ENCODE measurements at places on chromosomes 13 and 19. TPM values are rescaled to one million over a fixed set of nuclear protein-coding genes. Genes with fewer than 3 reads are reported as not detected.

The PRTN3 gene
- total RNA-seq = not detected

- H3K27me3 ChIP-seq = no peaks in the 10 kb centered on the region
- no peak overlapping the region for H3K4me3 ChIP-seq
- no peak overlapping the region for H3K27ac ChIP-seq
- no peaks in the 10 kb centered on the region for H3K4me1 ChIP-seq
- DNase-seq = no peak
- H3K36me3 ChIP-seq = no peaks in the 10 kb centered on the region
These were observed 202.0 kb downstream of the ENOX1 start for GRCh38 chr13:43584751-43585150.

The ADAT3 gene
- total RNA-seq = 14.2 TPM

DNA sequence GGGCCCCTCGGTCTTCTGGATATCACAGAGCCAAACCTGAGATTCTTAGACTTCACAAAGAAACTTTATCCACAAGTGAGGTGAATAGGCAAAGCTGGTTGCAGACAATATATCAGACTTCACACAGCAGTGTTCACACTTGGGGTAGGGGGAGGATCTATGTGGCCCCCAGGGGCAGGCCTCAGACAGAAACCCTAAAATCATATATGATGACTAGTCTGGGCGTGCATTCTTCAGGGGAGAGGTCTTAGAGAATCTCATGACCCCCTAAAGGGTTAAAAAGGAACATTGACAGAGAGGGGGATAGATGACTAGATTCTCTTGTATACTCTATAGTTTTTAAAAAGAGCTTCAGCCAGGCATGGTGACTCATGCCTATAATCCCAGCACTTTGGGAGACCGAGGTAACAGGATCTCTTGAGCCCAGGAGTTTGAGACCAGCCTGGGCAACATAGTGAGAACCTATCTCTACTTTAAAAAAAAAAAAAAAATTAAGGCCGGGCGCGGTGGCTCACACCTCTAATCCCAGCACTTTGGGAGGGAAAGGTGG lies 2.8 kb downstream of the TYROBP start:
- H3K36me3 ChIP-seq = no peaks in the 10 kb centered on the region
- H3K4me3 ChIP-seq = no peak overlapping the region
- H3K27me3 ChIP-seq = no peaks in the 10 kb centered on the region

DNA sequence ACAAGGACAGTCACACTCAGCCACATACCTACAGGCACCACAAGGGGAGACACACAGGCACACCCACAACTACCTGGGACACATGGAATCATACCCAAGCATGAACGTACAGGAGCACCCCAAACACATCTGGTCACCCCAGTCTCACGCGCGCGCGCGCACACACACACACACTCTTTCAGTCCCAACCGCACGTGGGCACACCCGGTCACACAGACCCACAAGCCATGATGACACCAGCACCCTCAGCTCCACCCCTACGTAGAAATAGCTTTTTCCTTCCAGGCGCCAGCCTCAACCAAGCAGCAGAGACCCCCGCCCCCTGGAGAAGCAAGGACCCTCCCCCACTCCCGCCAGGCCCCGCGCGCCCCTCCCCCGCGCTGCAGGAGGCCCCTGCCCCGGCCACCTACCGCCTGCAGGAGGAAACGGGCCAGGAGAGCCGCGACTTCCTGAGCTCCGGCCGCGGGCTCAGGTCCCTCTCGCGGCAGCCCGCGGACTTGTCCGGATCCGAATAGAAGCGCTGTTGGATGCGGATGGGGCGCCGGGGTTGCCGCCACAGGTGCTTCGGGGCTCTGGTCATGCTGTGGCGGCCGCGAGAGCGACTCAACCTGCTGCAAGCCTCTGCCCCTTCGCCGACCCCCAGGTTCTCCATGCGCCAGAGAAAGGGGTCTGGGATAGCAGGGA lies 6.4 kb upstream of the PDE4C start:
- no peak for DNase-seq
- H3K4me1 ChIP-seq = no peaks in the 10 kb centered on the region
- no peak overlapping the region for H3K4me3 ChIP-seq
- no peaks in the 10 kb centered on the region for H3K36me3 ChIP-seq

The CLEC17A gene
- total RNA-seq = 0.12 TPM

The ZNF320 gene
- 21.3 TPM for total RNA-seq

The ARL11 gene
- total RNA-seq = 0.84 TPM

The DNAAF3 gene
- 1.6 TPM for total RNA-seq

GRCh38 chr19:48480183-48480557 lies 11.0 kb downstream of the CYTH2 start:
- H3K27ac ChIP-seq = peak overlapping the region; percentile 49
- no peaks in the 10 kb centered on the region for H3K27me3 ChIP-seq
- peaks cover 1% of the 10 kb centered on the region for H3K36me3 ChIP-seq
- H3K4me3 ChIP-seq = peak overlapping the region; percentile 38
- peak; percentile 45 for DNase-seq

The ZSCAN22 gene
- 3.7 TPM for total RNA-seq

The CABP5 gene
- not detected for total RNA-seq

The MYO1F gene
- total RNA-seq = 4.7 TPM

The C19orf73 gene
- 3.5 TPM for total RNA-seq

The RNF225 gene
- total RNA-seq = not detected

The OVOL3 gene
- not detected for total RNA-seq

The NLRP5 gene
- total RNA-seq = not detected

DNA sequence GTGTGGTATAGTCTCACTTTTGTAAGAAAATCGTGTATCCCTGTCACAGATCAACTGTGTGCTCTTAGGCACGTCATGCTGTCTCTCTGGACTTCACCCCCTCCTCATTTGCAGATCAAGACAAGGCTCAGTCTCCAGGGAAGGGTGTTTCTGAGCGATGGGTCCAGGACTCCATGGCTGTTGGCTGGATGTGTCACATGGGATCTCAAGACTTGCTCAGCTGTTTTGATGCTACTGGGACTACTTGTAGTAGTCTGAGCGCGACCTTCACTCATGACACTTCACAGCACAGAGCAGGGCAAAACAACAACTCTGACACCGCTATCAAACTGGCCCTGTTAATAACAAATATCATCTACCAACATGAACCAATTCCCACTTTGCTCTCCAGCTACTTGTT lies 36.2 kb downstream of the SMAD9 start:
- no peak overlapping the region for H3K27ac ChIP-seq
- no peaks in the 10 kb centered on the region for H3K4me1 ChIP-seq
- DNase-seq = no peak

DNA sequence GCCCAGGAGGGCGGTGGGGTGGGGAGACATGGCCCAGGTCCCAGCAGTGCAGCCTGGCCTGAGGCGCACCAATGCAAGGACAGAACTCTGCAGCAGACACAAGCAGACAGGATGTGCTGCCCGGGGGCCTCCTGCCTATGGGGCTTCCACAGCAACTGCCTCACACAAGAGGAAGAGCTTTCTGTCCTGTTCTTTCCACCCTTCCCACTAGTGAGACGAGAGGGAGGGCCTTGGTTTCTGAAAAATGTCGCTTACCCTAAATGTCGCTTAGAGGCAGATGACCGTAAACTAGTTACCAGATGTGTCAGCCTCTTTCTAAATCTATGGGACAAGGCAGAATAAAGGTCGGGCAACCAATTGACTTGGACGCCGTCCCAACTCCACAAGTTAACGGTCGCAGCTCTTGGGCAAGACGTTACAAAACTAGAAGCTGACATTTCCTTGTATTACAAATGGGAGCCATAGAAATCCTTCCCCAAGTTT lies at the start of gene LAIR1:
TSS of gene LAIR1 (minus strand) at position 157 of the 483 bp plus-strand sequence. CDS start at position 30, 127 bp downstream.
- no peaks in the 10 kb centered on the region for H3K4me1 ChIP-seq
- H3K27me3 ChIP-seq = no peaks in the 10 kb centered on the region
- H3K27ac ChIP-seq = peak within 1 kb of the TSS; percentile 41

- no peak for DNase-seq
- no peaks in the 10 kb centered on the region for H3K36me3 ChIP-seq
- no peak overlapping the region for H3K4me3 ChIP-seq
These were observed 66.6 kb downstream of the GADD45B start for GRCh38 chr19:2542341-2543069.

- H3K4me1 ChIP-seq = no peaks in the 10 kb centered on the region
- H3K27me3 ChIP-seq = no peaks in the 10 kb centered on the region
- DNase-seq = no peak
- H3K36me3 ChIP-seq = no peaks in the 10 kb centered on the region
- no peak overlapping the region for H3K27ac ChIP-seq
These were observed 3.8 kb upstream of the IL17D start for GRCh38 chr13:20699715-20700114.

The RAB8A gene
- 145 TPM for total RNA-seq

The ATP4A gene
- not detected for total RNA-seq

GRCh38 chr19:42057846-42058245 lies 12.2 kb downstream of the GRIK5 start:
- DNase-seq = no peak
- no peak overlapping the region for H3K27ac ChIP-seq
- H3K36me3 ChIP-seq = no peaks in the 10 kb centered on the region
- H3K4me1 ChIP-seq = no peaks in the 10 kb centered on the region
- no peak overlapping the region for H3K4me3 ChIP-seq

DNA sequence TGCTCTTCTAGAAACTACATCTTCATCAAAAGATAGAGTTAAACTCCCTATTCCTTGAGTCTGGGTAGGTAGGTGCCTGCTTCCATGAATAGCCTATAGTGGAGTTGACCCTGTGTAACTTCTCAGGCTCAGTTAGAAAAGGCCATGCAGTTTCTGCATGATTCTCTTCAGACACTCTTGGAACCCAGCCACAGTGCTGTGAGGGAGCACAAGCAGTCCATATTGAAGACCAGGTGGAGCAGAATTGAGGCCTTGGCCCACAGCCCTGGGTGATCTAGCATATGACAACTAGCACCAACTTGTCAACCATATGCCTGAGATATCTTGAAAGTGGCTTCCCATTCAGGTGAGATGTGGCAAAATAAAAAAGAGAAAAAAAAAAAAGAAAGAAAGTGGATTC lies 10.3 kb upstream of the PAN3 start:
- no peak overlapping the region for H3K4me3 ChIP-seq
- no peaks in the 10 kb centered on the region for H3K27me3 ChIP-seq
- H3K27ac ChIP-seq = no peak overlapping the region
- no peak for DNase-seq
- H3K36me3 ChIP-seq = no peaks in the 10 kb centered on the region
- H3K4me1 ChIP-seq = no peaks in the 10 kb centered on the region

DNA sequence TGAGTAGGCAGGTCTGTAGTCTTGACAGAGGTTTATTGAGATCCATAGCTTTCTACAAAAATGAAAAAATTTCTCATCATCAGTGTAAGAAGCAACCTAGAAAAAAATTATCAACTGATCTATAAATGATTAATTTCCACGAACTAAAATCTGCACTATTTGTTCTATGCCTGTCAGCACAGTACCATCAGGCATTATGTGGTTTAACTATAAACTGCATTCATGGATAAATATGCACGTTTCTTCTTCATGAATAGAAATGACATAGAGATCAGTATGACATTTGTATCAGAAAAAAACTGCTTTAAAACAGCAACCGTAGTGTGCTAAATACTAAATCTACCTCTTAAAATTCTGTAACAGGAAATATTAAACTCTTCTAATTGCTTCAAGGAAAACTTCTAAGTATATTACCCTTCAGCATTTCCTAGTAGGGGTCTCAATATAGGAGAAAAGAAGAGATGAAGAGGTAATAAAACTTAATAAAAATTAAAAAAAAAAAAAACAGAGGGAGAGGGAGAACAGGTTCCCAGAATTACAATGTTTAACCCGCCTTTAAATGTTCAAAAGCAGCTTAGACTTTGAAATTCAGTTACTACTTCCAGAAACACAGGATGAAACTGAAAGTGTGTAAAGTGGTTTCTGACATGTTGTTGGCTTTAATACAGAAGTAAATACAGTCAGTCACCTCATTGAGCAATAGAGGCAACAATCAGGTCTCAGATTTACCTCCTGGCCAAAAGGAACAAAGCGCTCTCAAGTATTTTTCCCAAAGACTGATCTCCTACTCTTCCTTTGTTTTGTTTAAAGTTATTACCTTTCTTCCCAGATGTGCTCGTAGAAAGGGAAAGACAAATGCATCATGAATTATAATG lies 144.4 kb downstream of the DIAPH3 start:
- no peak overlapping the region for H3K27ac ChIP-seq
- H3K36me3 ChIP-seq = no peaks in the 10 kb centered on the region
- H3K4me3 ChIP-seq = no peak overlapping the region
- no peaks in the 10 kb centered on the region for H3K27me3 ChIP-seq
- no peaks in the 10 kb centered on the region for H3K4me1 ChIP-seq
- DNase-seq = no peak

The RNASEH2B gene
- 30.1 TPM for total RNA-seq

DNA sequence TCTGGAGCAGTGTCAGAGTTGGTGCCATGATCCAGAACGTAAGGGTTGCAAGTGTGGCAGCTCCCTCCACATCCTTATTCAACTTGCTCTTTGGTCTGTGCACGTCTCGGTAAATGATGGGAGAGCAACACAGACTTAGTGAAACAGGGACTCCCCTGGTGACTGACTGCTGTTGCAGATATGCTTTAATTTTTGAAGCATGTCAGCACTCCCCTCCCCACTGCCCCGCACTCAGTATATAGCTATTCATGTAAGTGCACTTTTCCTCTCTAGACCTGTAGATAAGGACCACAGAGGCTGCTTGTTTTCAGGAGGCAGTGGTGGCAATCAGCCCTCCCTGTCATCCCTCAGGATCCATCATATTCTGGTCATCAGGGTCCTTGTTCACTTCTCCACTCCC lies 470.9 kb downstream of the IRS2 start:
- no peaks in the 10 kb centered on the region for H3K27me3 ChIP-seq
- H3K4me3 ChIP-seq = no peak overlapping the region
- H3K27ac ChIP-seq = no peak overlapping the region
- no peaks in the 10 kb centered on the region for H3K4me1 ChIP-seq

- no peaks in the 10 kb centered on the region for H3K27me3 ChIP-seq
- H3K4me3 ChIP-seq = no peak overlapping the region
- no peak for DNase-seq
- no peaks in the 10 kb centered on the region for H3K4me1 ChIP-seq
These were observed 8.3 kb downstream of the ZNF837 start for GRCh38 chr19:58372311-58373133.

DNA sequence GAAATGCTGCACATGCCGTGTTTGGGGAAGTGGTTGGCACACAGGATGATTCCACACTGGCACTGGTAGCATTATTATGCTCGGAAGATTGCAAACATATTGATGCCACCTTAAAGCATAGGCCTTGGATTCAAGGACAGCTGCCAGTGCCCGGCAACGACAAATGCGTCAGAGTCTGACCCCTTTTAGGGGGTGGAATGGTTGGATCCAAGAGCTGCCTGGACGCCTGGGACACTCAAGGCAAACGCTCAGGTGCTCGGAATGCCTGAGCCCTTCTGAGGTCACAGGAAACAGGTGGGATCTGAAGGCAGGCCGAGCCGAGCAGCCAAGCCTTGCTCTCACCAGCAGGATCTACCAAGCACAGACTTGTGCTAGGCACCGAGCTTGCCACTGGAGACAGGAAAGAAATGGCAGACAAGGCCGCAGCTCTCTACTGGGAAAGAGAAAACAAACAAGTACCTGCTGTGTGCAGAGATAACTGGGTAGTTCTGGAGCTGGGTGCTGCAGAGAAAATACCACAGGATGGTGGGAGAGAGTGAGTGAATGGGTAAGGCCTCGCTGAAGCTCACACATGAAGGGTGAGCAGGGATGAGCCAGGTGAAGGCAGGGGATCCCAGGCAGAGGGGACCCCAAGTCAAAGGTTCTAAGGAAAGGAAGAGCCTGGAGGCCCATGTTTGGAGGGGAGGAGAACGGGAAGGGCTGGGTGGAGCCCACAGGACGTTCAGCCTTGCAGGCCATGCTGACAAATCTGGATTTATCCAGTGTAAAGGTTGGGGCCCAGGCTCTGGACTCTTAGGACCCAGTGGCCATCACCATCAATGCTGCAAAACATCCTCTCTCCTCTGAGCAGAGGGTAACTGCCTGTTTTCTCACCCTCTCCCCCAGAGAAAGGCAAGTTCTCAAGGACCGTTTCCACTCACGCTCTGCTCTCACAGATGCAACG lies 9.2 kb downstream of the RANBP3 start:
- no peak overlapping the region for H3K4me3 ChIP-seq
- no peak for DNase-seq
- H3K36me3 ChIP-seq = no peaks in the 10 kb centered on the region
- no peaks in the 10 kb centered on the region for H3K27me3 ChIP-seq
- peaks cover 8% of the 10 kb centered on the region for H3K4me1 ChIP-seq

All from colonic mucosa (tissue), 4 donors.